ENCODE measurements at places on chromosomes 5 and 9.

DNA sequence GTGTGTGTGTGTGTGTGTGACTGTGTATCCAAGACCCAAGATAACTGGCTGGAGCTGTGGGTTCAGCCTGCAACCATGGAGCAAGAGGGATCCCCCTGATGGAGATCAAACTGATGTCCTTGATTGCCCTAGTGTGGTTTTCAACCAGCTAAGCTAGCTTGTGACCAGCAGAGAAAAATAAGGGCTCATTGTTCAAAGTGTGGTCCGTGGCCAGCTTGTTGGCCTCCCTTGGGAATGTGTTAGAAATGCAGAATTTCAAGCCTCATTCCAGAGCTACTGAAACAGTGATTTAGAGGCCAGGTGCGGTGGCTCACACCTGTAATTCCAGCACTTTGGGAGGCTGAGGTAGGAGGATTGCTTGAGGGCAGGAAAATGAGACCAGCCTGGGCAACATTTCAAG is 79.9 kb downstream of the ACER2 start:
- DNase-seq: no peak

- DNase-seq: no peak
Measured at GRCh38 chr9:113530022-113530635, 66.6 kb downstream of the RGS3 start.

GRCh38 chr9:132234535-132234934 is 72.7 kb downstream of the NTNG2 start:
- DNase-seq: no peak

GRCh38 chr9:11828201-11828600 is 865.0 kb upstream of the TYRP1 start:
- no peak for DNase-seq
